ENCODE measurements at places on chromosomes 4 and X. TPM values are rescaled to one million over a fixed set of nuclear protein-coding genes. Genes with fewer than 3 reads are reported as not detected.

The ARHGAP10 gene
- 23.4 TPM for total RNA-seq

The HPSE gene
- 0.75 TPM for total RNA-seq

DNA sequence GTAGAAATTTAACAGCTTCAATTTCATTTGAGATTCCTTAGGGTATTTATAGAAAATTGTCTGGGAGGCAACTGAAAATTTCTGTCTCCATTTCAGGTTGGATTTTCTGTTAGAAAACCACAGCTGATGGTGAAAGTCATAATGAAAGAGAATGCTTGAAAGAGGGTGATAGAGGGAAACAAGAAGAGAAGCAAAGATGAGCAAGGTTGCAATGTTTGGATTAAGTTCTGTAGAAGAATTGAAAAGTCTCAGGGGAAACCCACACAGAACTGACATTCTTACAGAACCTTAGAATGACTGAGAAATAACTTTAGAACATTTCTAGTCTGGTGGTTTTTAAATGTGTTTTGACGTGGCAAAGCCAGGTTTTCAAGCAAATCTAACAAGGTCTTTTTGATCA is 14.7 kb downstream of the GBA3 start:
- H3K4me1 ChIP-seq = no peaks in the 10 kb centered on the region
- H3K4me3 ChIP-seq = no peak overlapping the region
- no peak overlapping the region for H3K27ac ChIP-seq

DNA sequence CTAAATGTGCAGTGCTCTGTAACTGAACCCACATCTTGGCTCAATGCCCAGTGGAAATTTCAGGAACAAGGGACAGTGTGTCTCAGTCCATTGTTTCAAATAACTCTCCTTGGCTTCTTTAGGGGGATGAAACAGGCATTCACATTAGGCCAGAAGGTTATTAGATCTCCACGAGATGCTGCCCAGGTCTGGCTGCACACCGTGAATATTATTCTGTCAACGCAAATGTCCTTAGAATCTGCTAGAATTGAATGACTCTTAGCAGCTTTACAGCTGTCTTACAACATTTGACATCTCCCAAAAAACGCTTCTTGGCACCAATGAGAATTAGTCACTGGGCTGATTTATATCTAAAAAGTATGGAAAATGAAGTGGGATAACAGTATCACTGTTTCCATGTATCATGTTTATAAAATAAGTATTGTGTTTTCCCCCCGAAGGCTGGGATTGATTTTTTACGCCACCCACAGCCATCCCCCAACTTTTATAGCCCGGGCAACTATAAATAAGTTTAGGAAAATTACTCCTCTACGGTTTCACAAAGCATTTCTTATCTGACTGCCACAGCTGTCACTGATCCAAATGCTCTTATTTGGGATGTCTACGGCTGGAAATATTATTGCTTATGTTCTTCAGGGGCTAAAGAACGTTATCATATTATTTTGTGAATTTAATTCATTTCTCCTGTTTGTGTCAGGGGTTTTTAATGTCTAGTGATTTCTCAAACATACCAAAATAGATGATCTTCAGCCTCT is 559.7 kb upstream of the FAT1 start:
- H3K27me3 ChIP-seq = no peaks in the 10 kb centered on the region
- H3K4me1 ChIP-seq = no peaks in the 10 kb centered on the region
- no peaks in the 10 kb centered on the region for H3K36me3 ChIP-seq
